Stimulated activated CD4-positive, alpha-beta T cell treated with anti-CD3 and anti-CD28 coated beads, Interleukin-12 subunit alpha, Interleukin-12 subunit beta, amount 100 ng/mL, for 48 hours (primary cell): ENCODE measurements at places on chromosomes 11 and 22.

DNA sequence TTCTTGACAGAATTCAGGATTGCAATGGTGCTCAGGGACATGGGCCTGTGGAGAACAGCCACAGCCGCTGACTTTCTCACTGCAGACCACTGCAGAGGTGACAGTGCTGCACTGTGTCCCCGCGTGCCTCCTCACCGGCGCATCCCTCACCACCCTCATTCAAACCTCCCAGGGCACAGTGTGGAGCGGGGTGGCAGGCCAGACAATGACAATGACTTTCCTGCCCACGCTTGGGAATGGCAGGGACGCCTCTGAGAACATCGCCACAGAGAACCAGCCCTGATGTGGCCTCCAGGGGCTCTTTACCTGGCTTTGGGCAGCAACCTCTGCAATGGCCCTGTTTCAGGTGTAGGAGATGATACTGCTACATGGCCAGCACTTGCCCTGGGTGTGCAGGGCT is 65.7 kb downstream of the NCAPD3 start:
- no peak for DNase-seq

DNA sequence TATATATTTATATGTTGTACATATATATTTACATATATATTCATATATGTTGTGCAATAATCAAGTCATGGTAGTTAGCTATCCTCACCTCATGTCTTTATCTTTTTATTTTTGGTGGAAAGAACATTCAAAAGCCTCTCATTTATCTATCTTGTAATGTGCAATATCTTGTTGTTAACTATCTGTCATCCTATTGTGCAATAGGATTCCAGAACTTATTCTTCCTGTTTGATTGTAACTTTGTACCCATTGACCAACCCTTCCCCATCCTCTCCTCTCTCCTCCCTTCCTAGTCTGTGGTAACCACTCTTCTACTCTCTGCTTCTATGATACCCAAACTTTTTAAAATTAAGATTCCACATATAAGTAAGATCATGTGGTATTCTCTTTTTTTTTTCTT is 115.6 kb upstream of the PDGFD start:
- no peak for DNase-seq

GRCh38 chr11:15011776-15012345 is 39.7 kb upstream of the CALCA start:
- no peak for DNase-seq

DNA sequence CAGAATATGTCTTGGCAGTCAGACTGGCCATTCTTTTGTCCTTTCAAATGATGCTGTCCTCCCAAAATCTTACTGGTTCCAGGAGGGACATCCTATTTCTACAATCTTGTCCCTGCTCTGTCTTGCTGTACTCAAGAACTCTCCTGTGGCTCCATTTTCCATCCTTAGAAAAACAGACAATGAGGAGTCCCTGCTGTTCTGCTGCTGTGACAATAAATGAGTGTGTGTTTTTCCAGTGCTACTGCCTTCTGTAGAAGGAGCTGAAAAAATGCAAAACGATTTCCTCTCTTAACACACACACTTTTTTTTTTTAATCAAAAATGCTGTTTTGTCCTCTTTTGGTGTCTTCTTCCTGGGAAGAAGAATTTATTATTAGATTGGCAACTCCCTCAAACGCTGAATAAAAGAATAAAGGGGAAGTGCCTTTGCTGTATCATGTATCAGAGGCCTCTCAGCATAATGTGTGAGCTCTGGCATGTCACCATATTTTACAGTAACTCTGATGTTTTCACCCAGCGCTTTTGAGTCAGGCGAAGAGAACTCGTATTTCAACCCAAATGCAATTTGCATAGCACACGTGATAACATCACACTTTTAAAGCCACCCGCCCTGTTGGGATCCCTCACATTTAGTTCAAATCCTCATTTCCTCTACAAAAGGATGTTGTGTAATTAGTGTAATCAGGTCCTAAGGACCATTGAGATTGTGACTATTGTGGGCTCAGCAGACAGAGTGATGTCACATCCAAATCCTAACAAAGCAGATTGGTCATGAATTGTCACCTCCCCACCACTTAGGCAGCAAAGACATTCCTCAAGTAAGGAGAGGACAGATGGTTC is 496.0 kb upstream of the LARGE1 start:
- no peak for DNase-seq

- DNase-seq: no peak
Measured at GRCh38 chr22:21927174-21927823, 25.3 kb downstream of the PPM1F start.

GRCh38 chr11:81301166-81301830 is 1432.4 kb downstream of the FAM181B start:
- no peak for DNase-seq

DNA sequence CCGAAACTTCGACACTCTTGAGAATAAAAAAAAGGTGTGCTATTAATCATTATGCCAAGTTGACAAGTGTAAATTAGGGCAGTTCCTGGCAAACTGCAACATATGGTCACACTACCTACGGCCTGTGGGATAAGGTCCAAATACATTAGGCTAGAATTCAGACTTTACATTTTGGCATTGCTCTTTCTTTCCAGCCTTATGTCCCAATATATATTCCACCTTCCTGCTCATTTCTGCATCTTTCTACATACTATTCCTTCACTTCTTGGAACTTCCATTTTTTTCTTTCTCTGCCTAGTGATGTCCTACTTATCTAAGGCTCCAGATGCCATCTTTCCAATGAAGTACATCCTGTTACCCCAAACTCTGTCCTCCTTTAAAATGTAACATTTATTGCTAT is 577.2 kb downstream of the LRRC4C start:
- no peak for DNase-seq

GRCh38 chr22:24216541-24217209 is 28.2 kb downstream of the GGT5 start:
- DNase-seq: no peak

DNA sequence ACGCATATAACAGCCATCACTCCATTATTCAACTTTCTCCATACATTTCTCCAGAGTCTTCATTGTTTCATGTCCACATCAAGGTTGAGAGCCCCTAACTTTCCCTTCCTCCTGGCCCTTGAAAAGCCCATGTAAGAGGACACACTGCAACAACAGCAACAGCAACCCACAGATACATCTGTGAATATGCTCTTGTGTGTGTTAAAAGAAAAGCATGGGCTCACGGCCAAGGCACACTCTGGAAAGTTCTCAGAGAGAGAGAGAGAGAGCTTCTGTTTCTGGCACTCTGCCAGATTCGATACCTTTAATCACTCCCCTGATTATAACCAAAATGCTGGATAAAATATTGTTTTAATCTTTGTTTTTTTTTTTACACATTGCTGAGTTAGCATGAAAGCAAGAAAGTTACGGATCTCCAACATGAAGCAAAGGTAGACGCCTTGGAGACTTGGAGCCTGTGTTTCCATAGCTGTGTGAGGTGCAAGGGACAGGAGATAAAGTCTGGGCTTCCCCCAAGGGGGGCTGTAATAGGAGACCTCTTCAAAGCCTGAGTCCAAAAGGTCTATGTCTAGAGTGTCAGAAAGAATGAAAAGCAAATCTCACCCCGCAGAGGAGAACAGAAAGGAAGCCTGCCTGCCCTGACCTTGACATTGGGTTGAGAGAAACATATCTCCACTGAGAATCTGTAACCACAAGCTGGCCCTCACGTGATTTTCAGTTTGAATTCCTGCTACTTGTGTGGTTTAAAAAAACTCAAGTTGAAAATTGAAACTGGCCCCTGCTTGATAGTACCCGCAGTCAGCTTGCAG is 33.7 kb upstream of the MPPED1 start:
- DNase-seq: no peak

DNA sequence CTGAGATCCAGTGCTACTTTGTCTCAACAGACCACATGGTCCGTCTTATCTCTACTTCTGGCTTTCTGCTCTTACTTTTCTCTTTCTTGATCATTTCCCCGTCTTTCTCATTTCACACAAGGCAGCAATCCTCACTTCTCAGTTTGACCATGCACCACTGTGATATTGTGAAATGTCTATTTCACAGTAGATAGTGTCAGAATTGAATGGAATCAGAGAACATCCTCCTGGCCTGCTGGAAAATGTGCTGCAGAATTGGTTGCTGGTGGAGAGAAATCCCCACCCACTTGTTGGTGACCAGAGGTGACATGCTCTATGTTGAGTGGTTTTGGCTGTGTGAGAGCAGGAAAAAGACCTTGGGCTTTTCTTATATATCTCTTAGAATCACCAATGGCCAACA is 57.8 kb upstream of the RCN1 start:
- DNase-seq: no peak

DNA sequence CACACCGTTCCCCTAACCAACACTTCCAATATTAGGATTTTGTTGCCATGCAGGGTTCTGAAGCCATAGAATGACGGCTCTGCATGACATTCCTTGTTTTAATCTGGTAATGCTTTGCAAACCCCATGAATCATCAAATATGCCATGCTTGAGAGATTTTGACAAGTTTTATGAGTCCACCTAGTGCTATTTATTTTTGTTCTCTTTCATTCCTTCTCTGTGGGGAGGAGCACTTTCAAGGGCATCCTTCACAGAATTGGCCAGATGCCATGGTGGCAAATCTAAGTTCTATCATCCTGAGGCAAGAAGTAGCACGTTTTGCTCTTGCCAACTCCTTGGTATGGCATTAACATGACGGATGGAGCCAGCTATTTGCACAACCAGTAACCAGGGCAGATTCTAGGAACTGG is 268.4 kb downstream of the FAM76B start:
- DNase-seq: no peak

DNA sequence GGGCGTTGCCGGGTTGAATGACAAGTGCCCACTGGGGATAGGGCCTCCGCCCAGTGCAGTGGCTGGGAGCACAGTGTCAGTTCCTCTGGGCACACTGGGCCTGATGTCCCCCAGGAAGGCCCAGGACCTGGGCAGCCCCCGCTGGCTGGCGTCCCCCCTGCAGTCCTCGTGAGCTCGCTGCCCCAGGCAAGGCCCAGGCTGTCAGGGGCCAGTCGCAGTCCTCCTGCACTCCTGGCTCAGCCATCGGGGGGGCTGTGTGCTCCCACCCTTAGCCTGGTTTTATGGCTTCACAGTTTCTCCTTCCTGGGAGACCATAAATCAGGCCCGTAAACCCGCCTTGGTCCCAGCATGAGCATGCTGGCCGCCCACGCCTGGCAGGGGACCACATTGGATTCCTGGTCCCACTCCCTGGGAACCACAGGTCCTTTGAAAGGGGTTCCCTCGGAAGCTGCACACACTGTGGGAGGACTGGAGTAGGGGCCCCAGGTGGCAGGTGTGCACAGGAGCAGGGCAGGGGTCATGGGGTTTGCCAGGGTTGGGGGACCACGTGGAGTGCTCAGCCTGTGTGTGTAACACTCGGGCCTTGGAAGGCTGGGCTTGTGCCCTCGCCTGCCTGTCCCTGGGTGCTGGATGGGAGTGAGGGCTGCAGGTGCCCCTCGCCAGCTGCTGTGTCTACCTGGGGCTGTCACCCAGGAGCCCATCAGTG is 113.6 kb downstream of the KCNQ1OT1 start:
- DNase-seq: no peak

DNA sequence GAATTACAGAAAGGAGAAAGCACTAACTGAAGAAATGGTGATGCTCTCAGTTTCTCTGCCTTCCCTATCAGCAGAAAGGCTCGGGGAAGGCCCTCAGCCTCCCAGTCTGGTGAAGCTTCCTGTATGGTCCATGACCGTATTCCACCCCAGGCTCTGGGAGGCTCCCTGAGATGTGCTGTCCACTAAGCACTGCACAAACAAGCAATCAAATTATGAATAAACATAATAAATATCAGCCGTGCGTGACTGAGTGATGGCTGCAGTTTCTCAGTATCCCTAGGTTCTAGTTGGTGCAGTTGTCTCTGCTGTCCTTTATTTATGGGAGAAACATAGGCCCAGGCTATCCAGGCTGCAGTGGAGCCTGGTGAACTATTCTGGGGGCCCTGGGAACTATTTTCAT is 3.6 kb downstream of the SMDT1 start:
- no peak for DNase-seq

DNA sequence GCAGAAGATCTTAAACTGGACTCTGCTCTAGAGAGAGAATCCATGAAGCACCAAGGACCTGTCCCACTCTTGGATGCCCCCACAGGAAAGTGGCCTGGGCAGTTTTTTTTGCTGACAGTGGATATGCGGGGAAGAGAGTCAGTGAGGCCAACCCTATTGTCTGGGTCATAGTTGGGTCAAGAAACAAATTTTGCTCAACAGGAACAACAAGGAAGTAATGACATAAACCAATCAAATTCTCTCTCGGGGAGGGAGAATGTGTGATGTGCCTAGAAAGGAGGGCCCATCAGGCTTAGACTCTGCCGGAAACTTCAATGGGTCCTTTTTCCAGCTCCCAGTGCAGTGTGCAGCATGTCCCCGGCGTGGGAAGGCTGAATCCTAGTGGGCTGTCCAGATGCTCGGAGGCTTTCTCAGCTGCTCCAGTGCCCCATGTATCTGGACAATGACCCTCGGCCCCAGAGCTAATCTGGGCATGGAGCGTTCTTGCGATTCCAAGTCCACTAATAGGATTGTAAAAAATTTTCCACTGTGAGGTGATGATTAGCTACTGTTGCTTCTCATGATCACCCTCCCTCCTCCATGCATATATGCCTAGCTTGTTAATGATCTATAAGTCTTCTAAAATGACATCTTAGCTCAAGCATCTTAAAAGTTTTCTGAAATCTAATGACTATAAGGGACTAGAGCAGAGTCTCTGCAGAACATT is 101.0 kb downstream of the SNX19 start:
- no peak for DNase-seq

GRCh38 chr22:31937341-31937740 is 7.0 kb upstream of the YWHAH start:
- DNase-seq: no peak

DNA sequence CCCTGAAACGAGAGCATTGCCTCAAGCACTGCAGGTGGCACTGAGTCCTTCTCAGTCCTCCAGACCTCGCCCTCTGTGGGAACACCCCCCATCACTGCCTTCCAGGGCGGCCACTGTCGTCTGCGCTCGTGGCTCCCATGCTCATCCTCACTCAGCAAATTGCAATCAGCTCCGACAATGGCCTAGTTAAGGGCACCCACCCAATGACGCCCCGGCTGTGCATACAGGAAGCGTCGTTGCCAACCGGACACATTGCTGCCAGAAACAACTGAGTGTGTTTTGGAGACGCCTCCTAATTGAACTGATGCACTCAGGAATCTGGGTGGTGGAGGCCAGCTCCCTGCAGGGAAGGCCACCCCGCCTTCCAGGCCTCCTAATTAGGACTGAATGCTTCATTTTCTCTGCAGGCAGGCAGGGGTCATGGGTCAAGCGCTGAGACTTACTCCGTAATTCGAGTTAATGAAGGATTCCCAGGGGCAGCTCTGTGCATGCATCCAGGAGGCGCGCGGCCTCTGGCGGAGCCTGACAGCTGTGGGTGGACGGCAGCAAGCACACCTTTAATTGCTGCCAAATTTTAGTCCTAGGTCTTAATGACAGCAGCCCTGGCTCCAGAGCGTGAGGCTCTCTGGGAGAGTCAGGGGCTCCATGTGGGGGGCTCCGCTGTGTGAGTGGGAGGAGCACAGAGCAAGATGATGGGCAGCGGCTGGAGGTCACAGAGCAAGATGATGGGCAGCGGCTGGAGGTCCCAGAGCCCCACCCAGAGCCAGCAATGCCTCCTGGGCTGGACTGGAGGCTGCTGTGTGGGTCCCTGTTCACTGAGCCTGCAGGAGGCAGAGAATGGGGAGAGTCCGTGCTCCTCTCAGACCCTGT is 199.0 kb downstream of the BRD1 start:
- DNase-seq: no peak

- no peak for DNase-seq
Measured at GRCh38 chr22:25837288-25837900, 95.4 kb downstream of the MYO18B start.
